ENCODE measurements at places on chromosomes 1 and 21. TPM values are rescaled to one million over a fixed set of nuclear protein-coding genes. Genes with fewer than 3 reads are reported as not detected.

The KRTAP19-5 gene
- total RNA-seq = not detected

- H3K36me3 ChIP-seq = no peaks in the 10 kb centered on the region
- no peaks in the 10 kb centered on the region for H3K27me3 ChIP-seq
- H3K4me1 ChIP-seq = no peaks in the 10 kb centered on the region
- H3K4me3 ChIP-seq = no peak overlapping the region
- DNase-seq = no peak
Observed at GRCh38 chr1:81511281-81511680, 289.5 kb upstream of the ADGRL2 start.

DNA sequence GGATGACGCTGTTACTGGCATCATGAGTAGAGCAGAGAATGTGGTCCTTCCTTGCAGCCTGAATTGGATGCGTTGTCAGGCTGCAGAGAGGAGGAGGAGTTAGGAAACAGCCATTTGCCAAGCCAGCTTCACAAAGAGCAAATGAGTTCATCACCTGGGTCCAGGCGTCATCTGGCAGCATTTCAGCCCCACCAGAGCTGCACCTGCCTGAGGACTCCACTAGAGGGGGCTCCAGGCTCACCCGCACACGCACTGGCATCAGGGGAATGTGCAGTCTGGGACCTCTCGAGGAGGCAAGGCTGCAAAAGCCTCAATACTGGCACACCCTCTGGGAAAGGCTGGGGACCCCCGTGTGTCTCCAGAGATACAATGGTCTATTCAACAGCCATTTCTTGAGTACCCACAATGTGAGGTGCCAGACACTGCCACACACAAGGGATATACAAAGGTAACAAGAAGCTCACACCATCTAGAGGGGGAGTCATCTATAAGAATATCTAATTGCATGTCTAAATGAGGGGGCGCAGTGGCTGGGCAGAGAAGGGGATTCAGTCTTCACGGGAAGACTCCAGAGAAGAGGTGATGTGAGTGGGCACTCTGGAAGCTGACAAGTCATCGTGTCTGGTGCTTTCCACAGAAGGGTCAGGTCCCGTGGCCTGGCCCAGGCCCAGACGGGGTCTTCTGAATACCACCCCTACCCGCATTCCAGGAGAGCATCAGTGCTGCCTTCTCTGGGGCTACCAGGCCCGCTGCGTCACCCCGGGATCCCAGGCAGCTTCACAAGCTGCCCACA is 53.5 kb upstream of the CNTN2 start:
- no peak overlapping the region for H3K27ac ChIP-seq
- peak; percentile 35 for DNase-seq
- H3K4me1 ChIP-seq = no peaks in the 10 kb centered on the region
- H3K4me3 ChIP-seq = no peak overlapping the region

DNA sequence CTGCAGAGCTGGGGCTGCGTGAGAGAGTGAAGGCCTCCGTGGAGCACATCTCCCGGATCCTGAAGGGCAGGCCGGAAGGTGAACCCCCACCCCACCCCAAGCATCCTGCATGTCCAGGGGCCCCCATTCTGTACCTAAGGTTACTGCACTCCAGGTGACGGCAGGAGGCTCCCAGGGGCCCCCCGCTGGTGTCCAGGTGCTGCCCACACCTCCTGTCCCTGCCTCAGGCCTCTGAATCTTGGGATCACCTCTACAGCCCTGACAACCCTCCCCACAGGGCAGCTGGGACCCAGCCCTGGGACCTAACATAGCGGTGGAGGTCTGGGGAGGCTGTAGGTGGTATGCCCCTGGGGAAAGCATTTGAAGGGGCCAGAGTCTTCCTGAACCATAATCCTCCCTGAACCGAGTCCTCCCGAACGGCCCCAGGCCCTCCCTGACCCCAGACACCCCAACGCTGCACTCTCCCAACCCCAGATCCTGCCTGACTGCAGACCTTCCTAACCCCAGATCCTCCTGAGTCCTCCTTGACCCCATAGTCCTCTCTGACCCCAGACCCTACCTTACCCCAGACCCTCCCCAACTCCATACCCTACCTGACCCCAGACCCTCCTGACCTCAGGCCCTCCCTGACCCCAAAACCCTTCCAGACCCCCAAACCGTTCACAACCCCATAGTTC is 33.5 kb downstream of the TRIM11 start:
- no peaks in the 10 kb centered on the region for H3K36me3 ChIP-seq
- H3K4me3 ChIP-seq = no peak overlapping the region
- H3K27ac ChIP-seq = no peak overlapping the region
- H3K27me3 ChIP-seq = no peaks in the 10 kb centered on the region
- DNase-seq = no peak

The LIN28A gene
- total RNA-seq = not detected

DNA sequence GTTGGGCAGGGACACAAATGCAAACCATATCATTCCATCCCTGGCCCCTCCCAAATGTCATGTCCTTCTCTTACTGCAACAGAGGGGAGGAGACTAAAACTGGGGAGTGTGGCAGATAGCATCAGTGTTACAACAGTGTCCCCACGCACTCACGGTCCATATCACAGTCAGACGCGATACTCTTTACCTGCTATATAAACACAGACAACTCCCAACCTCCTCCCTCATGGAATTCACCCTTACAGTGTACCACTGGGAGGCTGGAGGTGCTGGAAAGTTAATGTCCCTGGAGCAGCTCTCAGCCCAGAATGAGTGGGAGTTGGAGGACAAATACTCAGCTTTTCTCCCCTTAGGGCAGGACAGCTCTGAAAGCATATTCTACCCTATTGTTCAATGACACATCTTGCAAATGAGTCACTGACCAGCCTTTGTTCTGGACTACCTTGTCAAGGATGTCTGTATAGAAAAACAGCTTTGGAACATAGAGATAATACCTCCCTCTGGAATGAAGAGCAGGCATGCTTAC is 445.9 kb downstream of the SETD4 start:
- no peak overlapping the region for H3K27ac ChIP-seq
- no peaks in the 10 kb centered on the region for H3K4me1 ChIP-seq
- no peaks in the 10 kb centered on the region for H3K36me3 ChIP-seq
- DNase-seq = no peak

The PPM1J gene
- total RNA-seq = not detected

DNA sequence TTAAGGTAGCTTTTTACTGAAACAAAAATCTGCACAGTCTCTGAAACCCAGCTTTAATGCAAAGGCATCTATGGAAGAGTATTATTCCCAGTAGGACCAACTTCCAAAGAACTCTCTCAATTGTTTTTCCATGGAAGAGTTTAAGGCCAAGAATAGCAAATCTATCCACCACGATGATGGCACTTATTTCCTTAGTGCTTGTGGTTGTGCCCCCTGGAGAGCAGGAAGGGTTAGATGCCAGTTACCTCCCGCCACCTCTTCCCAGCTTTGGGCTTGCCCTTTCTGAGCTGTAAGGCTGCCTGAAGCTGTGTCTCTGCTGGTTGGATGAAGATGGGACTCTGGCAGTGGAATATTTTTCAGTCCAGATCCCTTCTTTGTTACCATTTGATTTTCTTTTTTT is 4.8 kb upstream of the ATP1A1 start:
- no peak overlapping the region for H3K27ac ChIP-seq
- no peak for DNase-seq
- H3K4me1 ChIP-seq = peaks cover 17% of the 10 kb centered on the region
- H3K36me3 ChIP-seq = no peaks in the 10 kb centered on the region
- H3K4me3 ChIP-seq = no peak overlapping the region

- peaks cover 10% of the 10 kb centered on the region for H3K36me3 ChIP-seq
- H3K4me3 ChIP-seq = no peak overlapping the region
- peaks cover 16% of the 10 kb centered on the region for H3K4me1 ChIP-seq
- no peak overlapping the region for H3K27ac ChIP-seq
Observed at GRCh38 chr1:156781585-156782186, 14.4 kb downstream of the PRCC start.

The AK4 gene
- 32.2 TPM for total RNA-seq

DNA sequence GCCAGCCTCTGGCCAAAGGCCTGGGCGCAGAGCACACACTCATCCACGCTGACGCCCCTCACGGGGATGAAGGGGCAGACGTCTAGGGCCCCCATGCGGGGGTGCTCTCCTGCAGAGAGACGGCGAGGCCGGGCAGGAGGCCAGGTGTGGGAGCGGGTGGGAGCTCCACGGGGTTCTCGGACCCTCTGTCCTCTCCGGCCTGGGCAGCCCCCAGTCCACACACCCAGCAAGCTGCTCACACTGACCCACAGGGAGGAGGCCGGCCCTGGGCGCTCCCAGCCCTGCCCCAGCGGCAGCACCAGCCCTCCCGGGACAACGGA is 2.5 kb downstream of the FTCD start:
- H3K4me3 ChIP-seq = no peak overlapping the region
- peak overlapping the region; percentile 16 for H3K27ac ChIP-seq
- H3K36me3 ChIP-seq = no peaks in the 10 kb centered on the region
- no peaks in the 10 kb centered on the region for H3K27me3 ChIP-seq
- DNase-seq = no peak

- H3K27ac ChIP-seq = no peak overlapping the region
- no peak overlapping the region for H3K4me3 ChIP-seq
- peaks cover 14% of the 10 kb centered on the region for H3K27me3 ChIP-seq
- H3K36me3 ChIP-seq = no peaks in the 10 kb centered on the region
- no peaks in the 10 kb centered on the region for H3K4me1 ChIP-seq
Observed at GRCh38 chr1:18110598-18110939, 3.0 kb downstream of the IGSF21 start.

DNA sequence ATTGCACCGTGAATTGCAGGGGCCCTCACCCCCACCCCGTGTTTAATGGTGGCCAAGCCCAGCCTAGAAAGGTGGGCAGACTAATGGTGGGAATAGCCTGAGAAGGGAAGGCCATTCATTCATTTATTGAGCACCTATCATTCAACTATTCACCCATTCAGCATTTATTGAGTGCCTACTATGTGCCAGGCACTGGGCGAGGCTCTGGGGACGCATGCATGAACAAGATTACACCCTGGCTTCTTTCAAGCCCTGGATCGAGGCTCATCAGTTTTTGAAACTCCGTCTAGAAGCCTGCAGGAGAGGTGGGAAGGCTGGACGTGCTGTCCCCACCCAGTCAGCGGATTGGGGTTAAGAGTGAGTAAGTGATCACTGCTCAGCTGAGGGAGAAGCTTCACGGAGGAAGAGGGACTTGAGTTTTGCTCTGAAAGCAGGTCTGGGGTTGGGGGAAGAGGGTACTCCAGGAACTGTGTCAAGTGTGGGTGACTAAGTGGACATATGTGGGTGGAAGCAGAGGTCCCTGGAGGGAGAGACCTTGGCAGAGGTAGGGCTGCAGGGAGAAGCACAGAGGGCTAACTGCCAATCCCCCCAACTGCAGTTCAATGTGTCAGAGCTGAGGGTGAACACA is 35.6 kb downstream of the MEF2D start:
- H3K27me3 ChIP-seq = no peaks in the 10 kb centered on the region
- no peak overlapping the region for H3K27ac ChIP-seq
- no peak for DNase-seq
- no peak overlapping the region for H3K4me3 ChIP-seq
- H3K36me3 ChIP-seq = peaks cover 38% of the 10 kb centered on the region
- no peaks in the 10 kb centered on the region for H3K4me1 ChIP-seq

- peaks cover 7% of the 10 kb centered on the region for H3K27me3 ChIP-seq
- no peak overlapping the region for H3K4me3 ChIP-seq
- DNase-seq = no peak
- H3K36me3 ChIP-seq = no peaks in the 10 kb centered on the region
- H3K4me1 ChIP-seq = no peaks in the 10 kb centered on the region
Observed at GRCh38 chr1:30382496-30382895, 340.9 kb downstream of the MATN1 start.

The ZNF593OS gene
- not detected for total RNA-seq

GRCh38 chr1:93969371-93969770 is 60.1 kb upstream of the GCLM start:
- no peak for DNase-seq
- no peaks in the 10 kb centered on the region for H3K27me3 ChIP-seq
- no peaks in the 10 kb centered on the region for H3K36me3 ChIP-seq
- H3K27ac ChIP-seq = no peak overlapping the region
- H3K4me3 ChIP-seq = no peak overlapping the region
- H3K4me1 ChIP-seq = no peaks in the 10 kb centered on the region

DNA sequence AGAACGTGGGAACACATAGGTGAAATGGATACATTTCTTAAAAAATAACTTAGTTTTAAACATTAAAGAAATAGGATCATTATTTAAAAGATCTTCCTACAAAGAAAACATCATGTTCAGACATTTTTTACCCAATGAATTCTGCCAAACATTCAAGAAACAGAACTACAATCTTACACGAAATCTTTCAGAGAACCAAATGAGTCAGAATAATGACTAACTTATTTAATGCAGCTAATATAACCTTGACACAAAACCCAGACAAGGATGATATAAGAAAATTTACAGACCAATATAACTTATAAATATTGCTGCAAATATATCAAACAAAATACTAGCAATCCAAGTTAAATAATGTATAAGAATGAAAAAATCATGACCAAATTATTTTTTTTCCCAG is 220.1 kb upstream of the KCNK2 start:
- H3K4me1 ChIP-seq = no peaks in the 10 kb centered on the region
- no peak overlapping the region for H3K4me3 ChIP-seq
- no peaks in the 10 kb centered on the region for H3K36me3 ChIP-seq
- no peaks in the 10 kb centered on the region for H3K27me3 ChIP-seq

The DIO1 gene
- not detected for total RNA-seq

DNA sequence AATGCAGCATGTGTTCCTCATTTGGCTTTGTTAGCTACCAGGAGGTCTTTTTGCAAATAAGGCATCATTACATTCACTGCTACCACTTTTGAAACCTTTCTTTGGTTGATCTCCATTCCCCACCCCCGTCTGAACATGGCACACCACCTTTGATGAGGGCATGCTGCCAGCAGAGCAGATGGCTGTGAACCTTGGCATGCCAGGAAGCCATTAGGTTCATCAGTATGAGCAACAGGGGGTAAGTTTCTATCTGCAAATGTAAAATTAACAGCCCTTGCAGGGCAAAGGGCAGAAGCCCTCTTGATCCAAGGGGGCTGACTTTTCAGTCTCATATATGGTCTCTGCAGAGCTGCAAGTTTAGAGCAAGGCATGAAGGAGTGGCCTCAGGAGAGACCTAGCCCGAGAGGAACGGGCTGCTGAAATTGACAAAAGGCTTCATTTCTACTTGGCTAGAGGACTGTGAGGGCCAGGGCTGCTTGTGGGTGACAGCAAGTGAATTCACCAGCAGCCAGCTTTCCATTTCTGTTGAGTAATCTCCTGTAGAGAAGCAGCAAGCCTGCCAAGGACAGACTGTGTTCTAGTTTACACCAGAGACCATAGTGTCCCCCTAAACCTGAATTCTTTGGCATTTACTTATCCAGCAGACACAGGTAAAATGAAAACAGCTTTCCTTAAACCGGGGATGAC is 127.9 kb downstream of the ZNF326 start:
- H3K27ac ChIP-seq = no peak overlapping the region
- H3K4me3 ChIP-seq = no peak overlapping the region
- H3K27me3 ChIP-seq = no peaks in the 10 kb centered on the region
- DNase-seq = no peak

DNA sequence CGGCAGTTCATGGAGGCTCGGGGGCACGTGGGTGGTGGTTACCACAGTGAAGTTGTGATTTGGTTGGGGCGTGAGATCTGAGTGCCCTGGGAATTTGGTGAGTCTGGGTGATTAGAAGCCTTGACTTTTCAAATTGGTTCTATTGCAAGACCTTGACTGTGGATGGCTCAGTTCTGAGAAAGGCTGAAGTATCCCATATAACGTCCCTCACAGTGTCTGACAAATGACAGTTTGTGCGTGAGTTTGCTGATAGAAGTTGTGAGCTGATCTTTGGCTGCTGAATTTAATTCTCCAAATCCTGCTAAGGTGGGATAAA is 549 bp downstream of the MSH4 start:
- no peaks in the 10 kb centered on the region for H3K27me3 ChIP-seq
- DNase-seq = no peak
- no peaks in the 10 kb centered on the region for H3K4me1 ChIP-seq
- no peak overlapping the region for H3K4me3 ChIP-seq
- peaks cover 16% of the 10 kb centered on the region for H3K36me3 ChIP-seq
